ENCODE measurements at places on chromosomes 12 and 14. TPM values are rescaled to one million over a fixed set of nuclear protein-coding genes. Genes with fewer than 3 reads are reported as not detected.
A peak's percentile ranks its signal among the peaks of the same experiment; 100 is the strongest.

The YLPM1 gene
- 13.4 TPM for total RNA-seq

GRCh38 chr12:31324845-31325523 is 966 bp downstream of the SINHCAF start:
- no peaks in the 10 kb centered on the region for H3K27me3 ChIP-seq
- H3K36me3 ChIP-seq: peaks cover 7% of the 10 kb centered on the region
- DNase-seq: peak; percentile 73
- peak overlapping the region; percentile 76 for H3K4me3 ChIP-seq

The BDKRB2 gene
- total RNA-seq: 21.6 TPM

The SIX1 gene
- 3.7 TPM for total RNA-seq

- DNase-seq: no peak
- no peaks in the 10 kb centered on the region for H3K27me3 ChIP-seq
- H3K4me1 ChIP-seq: no peaks in the 10 kb centered on the region
Observed at GRCh38 chr12:77591959-77592743, 238.5 kb upstream of the NAV3 start.

GRCh38 chr12:128459067-128459466 is 192.1 kb downstream of the TMEM132C start:
- no peak for DNase-seq
- H3K4me1 ChIP-seq: no peaks in the 10 kb centered on the region
- H3K36me3 ChIP-seq: no peaks in the 10 kb centered on the region
- no peaks in the 10 kb centered on the region for H3K27me3 ChIP-seq

DNA sequence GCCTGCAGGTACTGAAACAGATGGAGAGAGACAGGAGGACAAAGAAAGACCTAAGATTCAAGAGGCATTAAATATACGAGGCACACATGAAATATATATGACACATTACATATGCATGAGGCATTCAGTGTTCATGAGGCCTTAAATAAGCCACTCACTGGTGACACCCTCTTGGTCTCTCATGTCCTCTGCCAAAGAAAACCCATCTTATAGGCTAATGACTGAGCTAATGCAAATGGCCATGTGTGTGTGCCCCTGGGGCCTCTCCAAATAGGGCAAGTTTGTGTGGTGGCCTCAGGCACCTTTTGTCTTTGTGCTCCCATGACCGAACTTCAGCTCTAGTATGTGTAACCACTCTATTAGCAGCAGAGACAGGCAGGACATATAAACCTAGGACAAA is 18.8 kb downstream of the COQ6 start:
- no peaks in the 10 kb centered on the region for H3K27me3 ChIP-seq
- H3K4me3 ChIP-seq: no peak overlapping the region
- H3K36me3 ChIP-seq: peaks cover 2% of the 10 kb centered on the region
- no peak overlapping the region for H3K27ac ChIP-seq
- no peaks in the 10 kb centered on the region for H3K4me1 ChIP-seq

The MYF6 gene
- total RNA-seq: not detected

DNA sequence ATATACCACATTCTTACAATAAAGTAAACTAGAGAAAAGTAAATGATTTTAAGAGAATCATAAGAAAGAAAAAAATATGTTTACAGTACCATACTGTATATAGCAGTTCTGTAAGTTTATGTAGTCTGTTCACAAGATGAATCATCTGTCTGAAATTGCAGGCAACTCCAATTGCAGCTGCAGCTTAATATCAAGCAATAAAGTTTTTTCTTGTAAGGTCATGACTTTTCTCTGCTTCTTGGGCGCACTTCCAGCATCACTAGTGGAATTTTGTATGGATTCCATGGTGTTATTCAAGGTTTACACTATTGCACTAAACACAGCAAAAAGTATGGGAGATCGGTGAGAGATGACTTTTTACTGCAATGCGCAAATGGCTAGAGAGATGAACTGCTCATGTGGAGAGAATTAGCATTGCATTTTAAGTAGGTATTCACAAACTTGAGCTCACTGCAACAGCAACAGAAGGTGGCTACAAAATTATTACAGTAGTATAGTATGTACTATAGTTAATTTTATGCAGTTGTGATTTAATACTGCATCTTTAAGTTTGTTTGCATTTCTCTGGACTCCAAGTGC is 445.4 kb upstream of the OR4E1 start:
- H3K27ac ChIP-seq: no peak overlapping the region
- H3K36me3 ChIP-seq: no peaks in the 10 kb centered on the region
- no peak overlapping the region for H3K4me3 ChIP-seq
- DNase-seq: no peak

DNA sequence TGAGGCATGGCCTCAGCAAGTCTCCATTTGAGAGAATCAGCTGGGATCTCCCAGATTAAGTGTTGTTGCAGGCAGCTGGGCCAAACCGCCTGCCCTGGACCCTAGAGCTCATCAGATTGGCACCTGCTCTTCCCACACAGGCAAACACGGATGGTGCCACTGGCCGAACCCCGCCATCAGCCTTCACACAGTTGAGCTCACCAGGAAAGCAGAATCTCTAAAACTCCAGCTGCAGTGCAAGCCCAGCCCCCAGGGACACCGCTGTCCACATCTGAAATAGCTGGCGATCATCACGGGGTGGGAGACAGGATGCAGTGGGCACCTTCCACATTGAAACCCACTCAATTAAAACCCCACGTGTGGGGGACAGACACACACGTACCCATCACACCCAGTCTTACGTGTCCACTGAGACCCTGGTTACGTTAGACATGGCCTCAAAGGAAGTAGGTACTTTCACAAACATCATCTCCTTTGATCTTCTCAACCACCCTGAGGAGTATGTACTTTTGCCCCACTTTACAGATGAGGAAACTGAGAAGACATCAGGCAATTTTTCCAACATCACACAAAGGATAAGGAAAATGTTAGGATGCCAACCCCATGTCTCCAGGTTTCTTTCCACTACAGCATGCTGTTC is 88.8 kb downstream of the SINHCAF start:
- H3K4me1 ChIP-seq: no peaks in the 10 kb centered on the region
- H3K4me3 ChIP-seq: no peak overlapping the region
- H3K27ac ChIP-seq: no peak overlapping the region

DNA sequence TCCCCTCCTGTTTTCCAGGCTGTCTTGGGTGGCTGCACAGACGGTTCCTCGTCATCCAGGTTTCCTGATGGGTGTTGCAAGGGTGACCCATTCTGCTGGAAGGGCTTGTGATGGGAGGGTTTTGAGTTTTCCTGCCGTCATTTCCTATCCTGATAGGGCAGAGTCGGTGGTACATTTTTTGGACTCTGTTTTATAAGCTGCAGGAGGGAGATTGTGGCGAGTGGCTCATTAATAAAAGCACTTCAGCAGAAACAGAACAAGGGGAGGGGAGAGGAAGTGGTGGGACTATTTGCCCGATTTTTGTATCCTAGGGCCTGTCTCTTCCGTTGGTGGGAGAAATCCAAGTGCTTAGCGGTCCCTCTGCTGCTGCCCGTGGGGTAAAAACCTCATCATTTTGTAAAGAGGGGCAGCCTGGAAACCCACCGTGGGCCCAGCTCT is 40.0 kb downstream of the TSPAN9 start:
- no peak for DNase-seq
- H3K4me3 ChIP-seq: no peak overlapping the region
- no peaks in the 10 kb centered on the region for H3K27me3 ChIP-seq
- peak overlapping the region; percentile 19 for H3K27ac ChIP-seq

GRCh38 chr12:130639476-130640424 is 76.3 kb downstream of the RIMBP2 start:
- H3K36me3 ChIP-seq: no peaks in the 10 kb centered on the region
- DNase-seq: no peak
- no peak overlapping the region for H3K4me3 ChIP-seq
- no peaks in the 10 kb centered on the region for H3K27me3 ChIP-seq

GRCh38 chr12:122839907-122840554 is 4.8 kb downstream of the HIP1R start:
- H3K27ac ChIP-seq: no peak overlapping the region
- no peak overlapping the region for H3K4me3 ChIP-seq
- no peaks in the 10 kb centered on the region for H3K27me3 ChIP-seq
- peaks cover 5% of the 10 kb centered on the region for H3K36me3 ChIP-seq

The HSPA2 gene
- 15.0 TPM for total RNA-seq

Data from SJSA1 (cell line).